ENCODE measurements at places on chromosomes 5 and 9. TPM values are rescaled to one million over a fixed set of nuclear protein-coding genes. Genes with fewer than 3 reads are reported as not detected.

NOXA1 gene
- polyA plus RNA-seq, result 6.9 TPM

FGF18 gene
- polyA plus RNA-seq, result 5.0 TPM

SPINK1 gene
- polyA plus RNA-seq, result 0.78 TPM

ARL14EPL gene
- not detected for polyA plus RNA-seq

COL27A1 gene
- polyA plus RNA-seq, result 180 TPM

MSMP gene
- not detected for polyA plus RNA-seq

GRCh38 chr9:78985084-78985738 is 586.6 kb upstream of the TLE4 start:
- no peak overlapping the region for H3K4me3 ChIP-seq
- no peaks in the 10 kb centered on the region for H3K27me3 ChIP-seq
- DNase-seq, result no peak
- no peak overlapping the region for H3K27ac ChIP-seq

GRCh38 chr5:168047669-168048111 is 243.8 kb upstream of the WWC1 start:
- no peaks in the 10 kb centered on the region for H3K36me3 ChIP-seq
- H3K27me3 ChIP-seq, result no peaks in the 10 kb centered on the region
- no peaks in the 10 kb centered on the region for H3K4me1 ChIP-seq
- H3K4me3 ChIP-seq, result no peak overlapping the region
- no peak for DNase-seq
- H3K27ac ChIP-seq, result no peak overlapping the region

GRCh38 chr5:150309886-150310239 is 7.2 kb upstream of the ARSI start:
- no peak for DNase-seq
- H3K27ac ChIP-seq, result no peak overlapping the region
- H3K36me3 ChIP-seq, result no peaks in the 10 kb centered on the region

GRCh38 chr9:74721696-74722660 is 165.7 kb downstream of the TRPM6 start:
- H3K27me3 ChIP-seq, result no peaks in the 10 kb centered on the region
- DNase-seq, result no peak
- no peaks in the 10 kb centered on the region for H3K36me3 ChIP-seq

Data from left lung (tissue), 14 donors.